Effector CD8-positive, alpha-beta T cell (primary cell): ENCODE measurements at places on chromosomes 6 and 20.

- peak; percentile 51 for DNase-seq
Observed at GRCh38 chr20:35616465-35617396, 1.1 kb downstream of the SPAG4 start.

DNA sequence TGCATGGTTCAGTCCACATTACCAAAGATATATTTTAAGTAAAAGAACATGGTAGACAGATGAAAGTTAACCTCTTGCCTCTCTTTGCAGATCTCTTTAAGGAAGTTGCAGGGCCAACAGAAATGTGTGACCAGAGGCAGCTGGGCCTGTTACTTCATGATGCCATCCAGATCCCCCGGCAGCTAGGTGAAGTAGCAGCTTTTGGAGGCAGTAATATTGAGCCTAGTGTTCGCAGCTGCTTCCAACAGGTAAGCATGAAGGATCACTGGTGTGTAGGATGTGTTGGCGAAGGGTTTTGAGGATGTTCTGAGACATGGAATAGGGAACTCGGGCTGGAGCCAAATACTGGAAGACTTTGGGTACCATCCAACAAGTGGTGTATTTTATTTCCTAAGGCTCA, 508.6 kb downstream of the UTRN start:
- no peak for DNase-seq

DNA sequence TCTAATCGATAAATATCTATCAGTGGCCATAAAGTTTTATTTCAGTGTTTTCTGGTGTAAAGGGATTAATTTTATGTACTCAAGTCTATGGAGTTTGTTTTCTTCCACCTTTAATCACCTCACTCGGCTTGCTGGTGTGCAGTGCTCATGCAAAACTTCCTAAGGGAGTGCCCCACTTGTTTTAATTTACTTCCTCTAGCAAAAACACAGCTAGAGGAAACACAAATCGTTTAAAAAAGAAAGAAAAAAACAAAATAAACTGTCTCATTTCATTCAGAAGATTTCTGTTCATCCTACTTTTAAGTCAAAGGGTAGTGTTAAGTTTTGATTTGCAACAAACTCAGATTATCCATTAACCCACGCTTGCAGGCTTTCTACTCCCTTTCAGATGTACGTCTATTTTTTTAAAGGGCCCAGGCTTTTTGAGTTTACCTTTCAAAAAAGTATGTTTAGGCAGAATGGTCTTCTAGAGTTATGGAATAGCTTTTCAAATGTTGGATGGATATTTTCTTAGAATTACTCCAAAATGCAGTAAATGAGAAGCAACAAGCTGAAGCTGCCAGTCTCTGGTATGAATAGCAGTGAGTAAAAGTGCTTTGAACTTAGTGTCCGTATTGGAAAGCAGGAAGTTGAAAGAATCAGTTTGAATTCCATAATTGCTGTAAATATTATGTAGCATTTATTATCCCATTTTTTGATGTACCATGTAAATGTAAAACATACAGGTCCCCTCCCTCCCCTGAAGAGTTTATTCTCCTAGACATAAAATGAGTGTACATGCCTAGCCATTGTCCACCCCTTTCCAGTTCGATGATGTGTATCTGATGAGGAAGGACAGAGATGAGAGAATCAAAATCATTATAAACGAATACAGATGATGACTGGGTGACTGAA, 113.3 kb downstream of the SLC16A10 start:
- no peak for DNase-seq

DNA sequence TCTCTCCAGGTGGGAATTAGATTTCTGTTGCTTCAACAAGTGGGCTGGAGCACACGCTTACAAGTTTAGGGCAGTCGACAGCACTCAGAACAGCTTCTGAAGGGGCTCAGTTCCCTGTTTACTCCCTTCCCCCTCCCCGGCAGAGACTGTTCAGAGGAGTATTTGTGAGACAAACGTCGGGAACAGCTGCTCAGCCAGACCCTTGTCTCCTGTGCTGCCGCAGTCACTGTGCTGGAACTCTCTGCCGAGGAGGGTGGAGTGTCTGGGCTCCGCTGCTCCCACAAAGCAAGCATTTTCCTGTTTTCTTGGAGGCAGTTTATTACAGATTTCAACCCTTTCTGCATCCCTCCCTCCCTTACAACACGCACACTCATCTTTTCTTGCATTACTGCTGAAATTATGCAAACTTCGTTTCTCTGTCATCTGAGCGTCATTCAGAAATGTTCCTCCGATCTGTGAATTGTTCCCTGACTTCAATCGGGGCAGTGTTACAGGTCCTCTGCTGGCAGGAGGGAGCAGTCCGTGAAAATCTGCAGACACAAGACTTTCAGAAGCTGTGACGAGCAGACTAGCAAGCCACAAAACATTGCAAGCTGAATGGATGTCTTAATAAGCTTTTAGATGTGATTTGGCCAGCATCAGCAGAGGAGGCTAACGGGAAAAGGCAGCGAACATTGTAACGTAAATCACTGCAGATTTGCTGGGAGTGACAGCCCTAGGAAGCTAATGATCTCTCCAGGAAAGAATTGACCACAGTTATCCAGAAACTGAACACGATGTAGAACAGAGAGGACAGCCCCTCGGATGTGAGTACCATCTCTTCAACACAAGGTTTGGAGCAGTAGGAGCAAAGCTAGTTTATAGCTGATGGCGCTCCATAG, 76.2 kb downstream of the LYRM2 start:
- no peak for DNase-seq

DNA sequence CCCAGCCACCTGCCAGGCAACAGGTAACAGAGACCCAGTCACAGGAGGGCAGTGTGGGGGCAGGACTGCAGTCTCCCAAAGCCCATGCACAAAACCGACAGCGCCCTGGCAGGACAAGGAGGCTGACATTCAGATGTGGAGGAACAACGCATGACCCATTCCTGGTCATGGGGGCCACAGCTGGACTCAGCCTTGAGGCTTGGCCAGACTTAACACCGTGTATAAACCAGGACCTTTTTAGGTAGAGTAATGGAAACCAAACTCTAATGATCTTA, 8.1 kb downstream of the GFRA4 start:
- no peak for DNase-seq
